Stimulated activated CD4-positive, alpha-beta T cell treated with anti-CD3 and anti-CD28 coated beads, TNF-alpha, amount 100 ng/mL, for 1 hour (primary cell): ENCODE measurements at places on chromosomes 6 and 20.

GRCh38 chr6:159695984-159696383, 2.9 kb upstream of the SOD2 start:
- DNase-seq, result no peak

- DNase-seq, result no peak
Observed at GRCh38 chr6:69915346-69915745, 49.0 kb downstream of the COL19A1 start.

- DNase-seq, result no peak
Observed at GRCh38 chr20:64161356-64162238, 2.7 kb upstream of the MYT1 start.

DNA sequence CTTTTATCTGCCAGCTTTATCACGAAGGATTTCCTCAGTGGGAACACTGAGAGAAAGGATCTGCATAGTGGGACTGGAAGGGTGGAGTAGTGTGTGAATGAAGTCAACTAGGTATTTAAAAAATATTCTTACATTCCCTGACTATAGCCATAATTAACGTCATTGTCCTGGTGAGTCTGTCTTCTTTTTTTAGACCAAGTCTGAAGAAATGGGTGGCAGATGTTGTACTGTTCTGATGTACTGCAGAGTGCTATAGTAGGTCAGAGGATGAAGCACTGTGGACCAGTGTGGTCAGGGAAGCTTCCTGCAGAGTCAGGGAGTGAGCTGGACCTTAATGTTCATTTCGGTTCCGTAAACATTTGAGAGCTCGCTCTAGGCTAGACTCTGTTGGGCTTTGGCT, 11.9 kb downstream of the TULP4 start:
- no peak for DNase-seq

DNA sequence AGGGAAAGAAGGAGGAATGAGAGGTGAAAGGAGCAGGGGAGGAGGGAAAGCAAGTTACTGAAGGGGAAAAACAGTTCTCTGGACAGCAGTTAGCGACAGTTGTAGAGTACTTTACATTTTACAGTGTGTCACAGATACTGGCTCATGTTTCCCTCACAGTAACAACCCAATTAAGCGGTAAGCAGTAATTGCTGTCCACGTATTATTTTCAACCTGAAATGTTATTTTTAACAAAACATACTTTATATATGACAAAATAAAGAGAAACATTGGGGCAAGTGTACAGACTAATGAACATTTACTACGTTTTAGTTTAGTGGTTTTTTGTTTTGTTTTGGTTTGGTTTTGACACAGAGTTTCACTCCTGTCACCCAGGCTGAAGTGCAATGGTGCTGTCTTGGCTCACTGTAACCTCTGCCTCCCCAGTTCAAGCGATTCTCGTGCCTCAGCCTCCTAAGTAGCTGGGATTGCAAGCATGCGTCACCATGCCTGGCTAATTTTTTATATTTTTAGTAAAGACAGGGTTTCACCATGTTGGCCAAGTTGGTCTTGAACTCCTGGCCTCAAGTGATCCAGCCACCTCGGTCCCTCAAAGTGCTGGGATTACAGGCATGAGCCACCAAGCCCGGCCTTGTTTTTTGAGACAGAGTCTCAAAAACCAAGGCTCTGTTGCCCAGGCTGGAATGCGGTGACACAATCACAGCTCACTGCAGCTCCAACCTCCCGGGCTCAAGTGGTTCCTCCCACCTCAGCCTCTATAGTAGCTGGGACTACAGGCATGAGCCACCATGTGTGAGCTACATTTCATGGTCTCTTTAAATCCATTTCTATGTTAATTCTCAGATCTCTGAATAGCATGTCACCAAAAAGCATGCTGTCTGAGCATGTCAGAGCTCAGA, 22.6 kb upstream of the BTN3A2 start:
- DNase-seq, result no peak

GRCh38 chr6:84050408-84050807, 16.8 kb downstream of the MRAP2 start:
- no peak for DNase-seq

- DNase-seq, result no peak
Observed at GRCh38 chr6:39934131-39934757, at the start of gene MOCS1. TSS of gene MOCS1 (minus strand) at chr6:39934462. CDS start at chr6:39934417, 45 bp downstream.

DNA sequence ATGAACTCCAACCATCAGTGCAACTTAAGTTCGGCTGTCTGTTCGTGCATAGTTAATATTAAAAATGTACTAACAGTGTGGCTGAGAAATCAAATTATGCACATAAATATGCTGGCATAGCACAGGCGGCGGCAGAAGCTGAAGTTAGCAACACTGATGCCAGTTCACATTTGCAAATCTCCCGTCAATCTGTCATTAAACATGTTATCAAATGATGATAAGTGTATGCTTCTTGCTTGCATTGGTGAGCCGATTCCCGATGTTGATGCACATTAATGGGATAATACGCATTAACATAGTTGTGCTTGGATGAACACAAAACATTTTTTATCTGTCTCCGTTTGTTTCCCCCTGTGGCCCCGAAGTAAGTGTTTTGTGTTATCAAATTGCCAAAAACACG, 309.4 kb downstream of the ZNF217 start:
- DNase-seq, result no peak

DNA sequence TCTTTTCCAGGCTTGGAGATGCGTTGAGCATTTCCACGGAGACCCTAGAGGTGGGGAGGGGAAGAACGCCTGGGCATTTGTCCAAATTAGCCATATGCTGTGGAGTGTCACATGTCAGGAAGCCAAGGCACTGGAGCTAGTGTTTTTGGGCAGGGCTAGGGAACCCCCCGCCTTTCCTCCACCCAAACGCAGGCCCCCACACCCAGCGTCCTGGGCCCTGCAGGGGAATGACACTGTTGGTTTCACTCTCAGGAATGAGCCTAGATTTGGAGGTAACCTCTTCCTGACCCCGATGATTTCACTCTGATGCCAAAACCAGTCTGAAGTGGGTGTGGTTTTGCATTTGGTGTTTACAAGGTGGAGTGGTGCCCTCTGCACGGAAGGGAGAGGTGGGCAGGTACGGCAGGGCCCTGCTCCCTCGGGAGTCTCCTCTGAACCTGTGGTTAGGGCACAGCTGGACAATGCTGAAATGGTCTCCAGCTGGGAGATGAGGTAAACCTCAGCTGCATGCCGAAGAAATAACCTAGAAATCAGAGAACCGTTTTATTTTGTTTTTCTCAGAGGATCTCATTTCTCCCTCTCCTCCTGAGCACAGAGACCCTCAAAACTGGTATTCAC, 29.5 kb downstream of the MTHFD1L start:
- DNase-seq, result no peak

DNA sequence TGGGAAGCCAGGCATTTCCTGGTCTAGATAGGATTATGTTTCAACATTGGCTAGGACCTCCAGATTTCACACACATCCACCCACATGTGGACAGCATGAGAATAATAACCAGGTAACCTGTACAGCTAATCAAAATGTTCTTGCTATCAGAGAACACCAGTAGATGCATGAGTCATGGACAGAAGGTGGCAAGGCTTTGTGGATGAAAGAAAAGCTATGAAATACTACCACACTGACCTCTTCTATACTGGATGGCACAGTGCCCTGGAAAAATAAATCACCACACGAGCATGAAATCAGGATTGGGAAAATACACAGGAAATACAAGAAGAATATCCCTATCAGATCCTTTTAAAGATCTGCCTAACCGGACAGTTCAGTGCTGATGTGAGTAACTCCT, 113.0 kb downstream of the GMDS start:
- no peak for DNase-seq

- no peak for DNase-seq
Observed at GRCh38 chr6:26329763-26330511, 35.1 kb upstream of the BTN3A2 start.

GRCh38 chr6:72793641-72794395, 172.0 kb downstream of the KCNQ5 start:
- DNase-seq, result no peak

- DNase-seq, result no peak
Observed at GRCh38 chr6:82534876-82535275, 171.3 kb downstream of the TPBG start.

GRCh38 chr6:46219661-46220060, 48.9 kb upstream of the ENPP5 start:
- DNase-seq, result no peak

- no peak for DNase-seq
Observed at GRCh38 chr20:35116258-35116657, 23.7 kb upstream of the TRPC4AP start.

- no peak for DNase-seq
Observed at GRCh38 chr6:88539295-88539764, 373.2 kb upstream of the CNR1 start.

GRCh38 chr6:166058064-166058739, 109.4 kb downstream of the TBXT start:
- no peak for DNase-seq

DNA sequence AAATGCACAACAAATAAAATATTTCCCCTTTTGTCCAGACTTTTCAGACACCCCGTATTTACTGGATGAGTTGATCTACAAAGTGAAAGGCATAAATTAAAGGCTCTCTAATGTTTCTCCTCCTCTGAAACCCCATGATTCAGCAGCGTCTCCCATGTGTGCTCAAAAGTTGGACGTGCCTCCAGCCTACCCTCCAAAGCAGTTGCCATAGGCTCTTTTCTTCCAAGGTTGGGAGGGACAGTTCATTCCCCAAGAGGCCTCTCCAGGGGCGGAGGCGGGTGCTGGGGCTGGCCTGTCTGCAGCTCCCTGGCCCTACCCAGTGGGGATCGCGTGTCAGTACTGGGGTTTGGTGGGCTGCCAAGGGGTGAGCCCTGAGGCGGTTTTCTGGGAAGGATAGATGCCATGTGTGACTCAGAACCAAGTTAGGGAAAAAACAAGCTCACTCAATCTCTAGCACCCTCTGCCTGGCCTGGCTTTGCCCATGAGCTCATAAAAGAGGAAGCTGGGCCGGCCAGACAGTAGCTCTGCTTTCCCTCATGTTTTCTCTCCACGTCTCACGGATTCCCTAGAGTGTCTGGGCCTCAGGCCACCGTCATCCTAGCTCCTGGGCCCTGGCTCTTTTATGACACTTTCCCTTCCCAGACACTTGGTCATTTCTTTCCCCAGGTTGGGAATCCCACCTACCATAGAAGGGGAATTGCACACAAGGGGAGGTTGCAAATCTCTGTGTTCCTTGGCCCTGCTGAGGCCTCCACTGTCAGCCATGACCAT, 8.0 kb upstream of the IER3 start:
- no peak for DNase-seq

- DNase-seq, result no peak
Observed at GRCh38 chr6:144094731-144095133, 641 bp downstream of the SF3B5 start.

DNA sequence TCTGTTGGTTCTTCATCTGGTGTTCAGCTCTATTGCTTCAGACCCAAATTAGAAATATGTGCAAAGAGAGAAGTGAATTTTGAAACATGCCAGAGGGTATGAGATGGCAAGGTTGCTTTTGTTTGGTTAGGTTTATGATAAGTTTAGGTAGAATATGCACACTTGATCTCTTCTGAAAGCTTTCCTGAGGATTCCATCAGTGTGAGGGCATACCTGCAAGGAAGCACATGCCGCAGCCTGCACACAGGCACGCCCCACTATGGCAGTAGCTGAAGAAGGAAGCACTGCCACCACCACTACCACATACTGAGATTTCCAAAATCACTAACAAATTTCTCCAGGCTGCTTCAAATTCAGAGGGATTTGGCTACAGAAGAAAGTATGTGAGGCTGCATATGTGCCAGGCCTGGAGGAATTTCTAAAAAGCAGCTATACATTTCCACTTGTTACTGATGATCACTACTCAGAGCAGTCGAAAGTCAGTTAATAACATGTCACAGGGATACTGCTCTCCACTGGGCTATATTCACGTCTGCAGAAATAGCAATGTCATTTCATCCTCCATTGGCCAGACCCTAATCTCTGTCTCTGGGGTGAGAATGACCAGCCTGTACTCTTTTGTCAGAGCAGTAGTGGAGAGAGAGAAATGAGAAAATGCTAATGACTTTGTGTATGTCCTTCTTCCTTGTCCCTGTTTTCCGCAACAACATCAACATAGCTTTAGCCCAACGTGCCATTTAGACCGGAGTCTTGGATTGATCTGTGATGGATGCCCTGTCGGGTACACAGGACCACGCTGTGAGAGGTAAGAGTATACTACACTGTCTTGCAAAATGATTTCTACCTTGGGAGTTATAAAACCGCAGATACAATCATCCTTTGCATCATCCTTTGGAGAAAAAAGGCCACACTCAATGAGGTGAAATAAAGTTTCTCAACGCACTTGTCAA, 396.7 kb downstream of the LAMA2 start:
- DNase-seq, result no peak

DNA sequence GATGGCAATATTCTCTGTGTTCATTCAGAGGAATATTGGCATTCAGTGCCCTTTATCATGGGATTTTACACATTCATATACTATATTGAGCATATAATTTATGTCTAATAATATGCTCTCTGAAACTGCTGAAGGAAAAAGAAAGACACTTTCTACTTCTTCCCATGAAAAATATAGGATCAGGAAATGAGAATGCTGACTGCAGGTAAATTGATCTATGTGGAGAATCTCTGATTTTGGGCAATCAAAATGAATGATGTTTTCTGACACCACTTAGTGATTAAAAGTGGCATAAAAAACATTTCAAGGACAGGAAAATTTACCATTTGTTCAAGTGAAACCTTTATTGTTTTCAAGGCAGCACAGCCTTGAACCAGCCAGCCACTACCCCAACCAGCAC, 260.1 kb upstream of the STXBP5 start:
- no peak for DNase-seq

DNA sequence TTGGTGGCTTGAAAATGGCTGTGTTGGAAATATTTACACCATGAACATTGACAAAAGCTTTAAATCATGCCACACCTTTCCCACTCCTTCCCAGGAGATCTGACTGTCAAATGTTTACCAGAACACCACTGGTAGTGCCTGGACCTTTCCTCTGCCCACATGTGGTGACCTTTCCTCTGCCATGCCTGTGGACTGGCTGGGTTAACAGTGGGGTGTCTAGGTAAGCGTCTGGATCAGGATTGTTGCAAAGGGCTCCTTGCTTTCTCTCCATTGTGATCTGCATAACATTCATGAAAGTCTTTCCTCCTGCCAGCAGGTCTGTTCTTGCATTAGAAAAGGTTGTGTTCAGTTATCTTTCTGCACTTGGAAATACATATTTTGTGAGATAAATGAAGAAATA, 572.7 kb downstream of the DHX35 start:
- DNase-seq, result no peak
